ENCODE measurements at places on chromosomes 4 and X.

DNA sequence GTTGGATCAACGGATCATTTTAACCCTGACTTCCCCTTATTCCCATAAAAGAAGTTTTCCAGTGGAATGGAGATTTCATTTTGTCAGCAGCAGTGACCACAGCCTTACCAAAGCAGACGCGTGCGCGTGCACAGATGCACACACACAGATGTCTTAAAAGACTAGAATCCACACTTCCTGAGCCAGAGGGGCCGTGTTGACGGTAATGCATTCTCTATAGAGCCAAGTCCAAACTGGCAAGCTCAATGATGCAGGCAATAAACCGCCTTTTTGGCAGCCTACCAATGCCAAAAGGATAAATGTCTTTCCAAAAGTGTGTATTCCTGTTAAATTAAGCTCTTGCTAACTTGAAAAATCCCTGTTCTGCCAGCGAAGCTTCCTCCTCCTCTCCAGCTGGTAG lies 18.8 kb upstream of the CLDN34 start:
- peak; percentile 32 for DNase-seq

GRCh38 chr4:112604589-112604988 lies 32.1 kb downstream of the ZGRF1 start:
- peak; percentile 67 for DNase-seq

GRCh38 chr4:23333946-23334878 lies 555.6 kb downstream of the PPARGC1A start:
- peak; percentile 22 for DNase-seq

DNA sequence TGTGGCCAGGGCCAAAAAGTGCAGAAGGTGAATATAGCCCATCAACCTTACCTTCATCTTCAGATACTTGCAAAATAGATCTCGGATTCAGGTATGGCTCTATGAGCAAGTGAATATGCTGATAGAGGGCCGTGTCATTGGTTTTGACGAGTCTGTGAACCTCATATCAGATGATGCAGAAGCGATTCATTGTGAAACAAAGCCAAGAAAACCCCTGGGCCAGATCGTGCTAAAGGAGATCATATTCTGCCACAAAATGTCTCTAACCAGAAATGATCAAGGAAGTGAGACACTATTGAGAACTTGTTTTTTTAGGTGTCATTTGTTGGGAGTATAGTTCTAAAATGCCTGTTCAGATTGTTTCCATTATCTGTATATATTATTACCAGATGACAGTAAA lies 48.3 kb downstream of the PDK3 start:
- no peak for DNase-seq

GRCh38 chr4:1871471-1872021 lies 353 bp downstream of the NSD2 start:
- DNase-seq: no peak

- peak; percentile 10 for DNase-seq
These were observed 33.0 kb upstream of the FRAS1 start for GRCh38 chr4:78024085-78024484.

GRCh38 chr4:122705547-122706117 lies 26.9 kb upstream of the BBS12 start:
- no peak for DNase-seq

DNA sequence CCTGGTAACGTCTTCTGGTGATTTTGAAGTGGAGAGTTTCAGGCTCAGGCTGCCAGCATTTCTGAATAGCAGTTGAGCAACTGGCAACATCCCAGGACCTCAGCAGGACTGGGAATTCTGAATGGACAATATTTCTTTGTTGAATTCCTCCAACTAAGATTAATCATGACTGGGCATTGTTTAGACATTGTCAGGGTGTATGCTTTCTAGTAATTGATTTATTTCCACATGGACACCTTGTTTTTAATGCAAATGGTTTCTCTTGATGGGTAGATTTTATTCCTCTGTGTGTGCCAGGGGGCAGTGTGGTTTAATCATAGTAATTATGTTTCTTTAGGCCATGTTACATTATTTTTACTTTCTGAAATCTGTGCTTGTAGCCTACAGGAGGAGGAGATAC lies 1004.7 kb upstream of the LCORL start:
- no peak for DNase-seq

DNA sequence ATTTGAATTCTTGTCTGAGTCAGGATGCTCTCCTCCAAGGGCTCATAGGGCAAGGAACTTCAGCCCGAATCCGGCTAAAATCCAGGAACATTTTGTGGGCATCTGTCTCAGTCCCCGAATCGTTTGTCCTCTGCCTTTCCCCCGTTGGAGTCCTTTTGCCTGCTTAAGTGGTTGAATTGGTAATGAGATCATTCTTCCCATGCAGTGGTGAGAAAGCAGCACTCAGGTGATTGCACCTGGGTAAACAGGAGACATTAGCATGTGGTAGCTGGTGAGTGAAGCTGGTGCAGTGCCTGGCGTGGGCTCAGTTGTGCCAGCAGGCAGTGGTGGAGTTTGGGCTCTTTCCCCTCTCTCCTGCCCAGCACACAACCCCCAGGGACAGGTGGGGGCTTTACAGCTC lies 61.9 kb upstream of the MTM1 start:
- no peak for DNase-seq

DNA sequence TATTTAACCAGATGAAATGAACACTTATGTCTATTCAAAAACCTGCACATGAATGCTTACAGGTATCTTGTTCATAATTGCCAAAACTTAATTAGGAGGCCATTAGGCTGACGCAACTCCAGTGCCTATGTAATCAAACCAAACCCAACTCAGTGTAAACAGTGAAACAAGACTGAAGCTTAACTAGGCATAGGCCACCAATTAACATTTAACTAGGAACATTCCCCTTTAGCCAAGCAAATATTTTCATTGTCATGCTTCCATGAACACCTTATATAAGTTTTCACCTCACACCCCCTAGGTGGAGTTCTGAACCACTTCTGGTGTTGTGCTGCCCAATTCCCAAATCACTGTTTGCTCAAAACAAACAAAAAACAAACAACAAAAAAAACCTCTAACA lies 686.0 kb downstream of the STPG2 start:
- DNase-seq: no peak

DNA sequence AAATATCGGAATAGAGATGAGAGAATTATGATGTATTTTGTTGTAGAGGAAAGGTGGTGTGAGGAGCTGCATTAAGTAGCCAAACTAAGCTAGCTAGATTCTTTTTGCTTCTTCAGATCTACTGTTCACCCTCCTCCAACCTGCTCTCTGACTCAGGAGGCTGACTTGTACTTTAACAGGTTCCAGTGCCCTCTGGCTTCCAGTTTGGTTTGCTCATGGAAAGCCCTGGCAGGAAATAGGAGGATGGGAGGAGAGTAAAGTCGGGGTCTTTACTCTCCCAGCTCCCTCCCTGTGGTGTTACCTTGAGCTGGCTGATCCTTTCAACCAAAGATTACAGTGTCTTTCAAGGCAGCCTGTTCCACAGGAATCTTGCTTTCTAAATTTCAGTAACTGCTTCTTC lies 277.0 kb upstream of the EDA2R start:
- DNase-seq: no peak

GRCh38 chrX:43939187-43939926 lies 33.8 kb downstream of the NDP start:
- DNase-seq: no peak

DNA sequence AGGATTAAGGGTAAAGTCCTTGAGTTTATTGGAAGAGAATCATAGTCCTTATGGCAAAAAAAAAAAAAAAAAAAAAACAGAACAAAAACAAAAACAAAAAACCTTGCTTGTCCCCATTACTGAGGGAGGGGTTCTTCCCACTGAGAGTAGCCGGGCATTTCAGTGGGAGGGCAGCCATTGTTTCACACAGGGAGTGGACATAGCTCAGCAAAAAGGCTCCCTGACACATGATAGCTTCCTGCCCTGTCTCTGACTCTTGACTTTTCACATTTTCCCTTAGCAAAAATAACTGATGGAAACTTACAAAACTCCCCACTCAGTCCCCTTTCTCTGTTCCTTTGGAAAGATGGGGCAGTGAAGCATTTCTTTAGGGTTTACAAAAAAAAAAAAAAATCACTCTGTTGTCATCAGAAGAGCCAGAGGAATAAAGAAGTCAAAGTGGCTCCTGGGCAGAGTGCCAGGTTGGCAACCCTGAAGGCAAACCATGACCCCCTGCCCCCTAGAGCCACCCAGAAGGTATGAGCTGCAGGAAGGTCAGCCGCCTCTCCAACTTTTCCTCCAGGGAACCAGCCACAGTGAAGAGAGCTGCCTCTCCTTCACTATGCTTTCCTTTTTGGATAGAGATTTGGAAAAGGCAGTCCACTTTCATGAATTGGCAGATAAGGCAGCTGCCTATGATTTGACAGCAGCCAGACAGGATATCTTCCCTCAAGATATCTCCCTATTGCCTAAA lies 170.6 kb downstream of the KDR start:
- DNase-seq: no peak

DNA sequence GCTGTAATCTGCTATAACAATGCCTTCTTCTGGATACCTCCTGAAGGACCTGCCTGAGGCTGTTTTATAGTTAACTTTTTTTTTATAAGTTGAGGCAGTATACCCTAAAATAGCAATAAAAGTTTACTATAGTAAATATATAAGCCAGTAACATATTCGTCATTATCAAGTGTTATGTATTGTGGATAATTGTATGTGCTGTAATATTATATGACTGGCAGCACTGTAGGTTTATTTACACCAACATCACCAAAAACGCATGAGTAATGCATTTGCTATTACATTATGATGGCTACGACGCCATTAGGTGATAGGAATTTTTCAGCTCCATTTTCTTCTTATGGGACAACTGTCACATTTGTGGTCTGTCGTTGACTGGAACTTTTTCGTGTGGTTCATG lies 237.2 kb upstream of the PITX2 start:
- no peak for DNase-seq

GRCh38 chrX:46683048-46683447 lies 75.9 kb downstream of the SLC9A7 start:
- DNase-seq: peak; percentile 26

- no peak for DNase-seq
These were observed 55.1 kb downstream of the PDLIM5 start for GRCh38 chr4:94506822-94507221.

GRCh38 chr4:102612210-102612609 lies 111.1 kb downstream of the NFKB1 start:
- DNase-seq: no peak

- DNase-seq: peak; percentile 89
These were observed 427.3 kb upstream of the FTHL17 start for GRCh38 chrX:31499109-31499508.

- no peak for DNase-seq
These were observed 103.4 kb downstream of the ARSF start for GRCh38 chrX:3144651-3145050.

GRCh38 chr4:162056990-162057389 lies 106.8 kb downstream of the FSTL5 start:
- no peak for DNase-seq

DNA sequence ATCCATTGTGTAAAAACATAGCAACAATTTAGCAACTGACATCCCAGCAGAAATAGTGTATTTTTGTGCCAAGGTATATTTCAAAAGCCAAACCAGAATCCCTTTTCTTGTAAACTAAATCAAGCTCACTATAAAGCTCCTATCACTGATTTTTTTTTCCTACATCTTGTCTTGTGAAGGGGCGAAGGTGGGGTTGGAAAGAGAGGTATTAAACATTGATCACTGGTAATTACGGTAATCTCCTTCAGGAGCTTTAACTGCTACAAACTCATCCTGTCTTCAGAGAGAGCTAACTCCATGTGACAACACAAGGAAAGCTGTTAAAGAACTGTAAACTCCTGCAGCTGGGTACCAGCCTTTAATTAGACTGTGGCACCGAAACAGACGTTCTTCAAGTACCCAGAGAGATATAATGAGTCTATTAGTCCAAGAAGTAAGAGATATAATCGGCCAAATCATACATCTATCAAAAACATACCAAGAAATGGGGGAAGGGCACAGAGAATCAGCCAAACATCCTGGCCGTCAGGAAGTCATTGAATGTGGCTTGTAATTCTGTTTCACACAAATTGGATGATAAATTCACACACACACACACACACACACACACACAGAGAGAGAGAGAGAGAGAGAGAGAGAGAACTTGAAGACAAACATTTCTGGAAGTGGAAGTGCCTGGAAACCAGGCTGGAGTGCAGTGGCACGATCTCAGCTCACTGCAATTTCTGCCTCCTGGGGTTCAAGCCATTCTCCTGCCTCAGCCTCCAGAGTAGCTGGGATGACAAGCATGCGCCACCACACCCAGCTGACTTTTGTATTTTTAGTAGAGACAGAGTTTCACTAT lies 111.9 kb upstream of the PPARGC1A start:
- peak; percentile 33 for DNase-seq

DNA sequence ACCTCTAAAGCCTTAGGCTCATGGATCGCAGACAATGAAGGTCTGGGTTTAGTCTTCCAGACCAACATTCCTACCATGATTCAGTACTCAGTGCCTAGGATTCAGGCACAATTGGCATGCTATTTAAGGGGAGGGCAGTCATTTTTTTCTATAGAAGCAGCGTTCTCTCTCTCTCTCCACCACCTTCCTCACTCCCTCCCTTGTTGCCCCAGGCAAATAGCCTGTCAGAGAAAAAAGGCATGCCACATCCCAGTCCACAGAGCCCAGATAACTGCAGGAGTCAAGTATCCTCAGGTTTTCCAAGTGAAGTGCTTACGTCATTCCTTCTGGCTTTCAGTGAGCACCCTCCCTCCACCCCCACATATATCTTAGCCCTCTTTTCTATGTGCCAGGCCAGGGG lies 533.0 kb downstream of the BCOR start:
- no peak for DNase-seq

DNA sequence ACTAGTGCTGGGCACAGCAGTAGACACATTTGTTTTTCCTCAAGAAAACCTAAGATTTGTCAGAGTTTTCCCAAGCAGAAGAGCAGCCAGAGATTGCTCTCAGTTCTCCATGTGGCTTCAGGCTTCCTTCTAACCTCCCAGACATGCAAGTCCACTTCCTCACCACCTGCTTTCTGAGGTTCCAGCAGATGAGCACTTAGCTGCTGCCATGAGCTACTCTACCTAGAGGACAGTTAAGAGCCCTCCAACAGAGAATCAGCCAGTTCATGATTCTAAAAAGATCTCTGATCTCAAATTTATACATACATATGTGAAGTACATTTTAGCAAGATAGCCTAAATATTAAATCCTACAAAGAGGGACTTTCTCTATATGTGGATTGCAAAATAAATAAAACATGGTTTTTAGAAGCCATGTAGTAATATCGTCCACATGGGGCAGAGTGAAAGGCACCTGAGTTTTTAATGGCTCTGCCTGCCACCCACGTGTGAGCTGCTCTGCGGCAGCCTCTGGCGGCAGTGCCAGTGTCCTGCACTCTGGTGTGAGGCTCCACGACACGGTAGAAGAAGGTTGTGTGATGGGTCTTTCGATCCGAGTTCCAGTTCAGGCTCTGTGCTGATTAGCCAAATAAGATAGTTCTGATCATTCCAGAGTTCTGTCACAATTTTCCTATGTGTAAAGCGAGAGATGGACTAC lies 10.3 kb downstream of the CYP4V2 start:
- DNase-seq: peak; percentile 9

Data from EH (cell line).